ENCODE measurements at places on chromosomes 16 and 17. TPM values are rescaled to one million over a fixed set of nuclear protein-coding genes. Genes with fewer than 3 reads are reported as not detected.

EMP2 gene
- polyA plus RNA-seq, result 22.7 TPM

GRCh38 chr16:76835339-76835738 is 355.7 kb upstream of the MON1B start:
- no peak for DNase-seq

- no peak for DNase-seq
Measured at GRCh38 chr16:67149276-67150046, 1.3 kb downstream of the B3GNT9 start.

GRCh38 chr16:2770057-2770951 is 6.8 kb downstream of the ELOB start:
- DNase-seq, result no peak

- DNase-seq, result no peak
Measured at GRCh38 chr17:30565073-30565935, 88.1 kb downstream of the GOSR1 start.

Data from renal pelvis (tissue), 12 donors.